ENCODE measurements at places on chromosomes 2 and 18.

- DNase-seq, result peak; percentile 39
These were observed 20.4 kb downstream of the PLA2R1 start for GRCh38 chr2:160042054-160042453.

- no peak for DNase-seq
These were observed 296.2 kb upstream of the SMIM21 start for GRCh38 chr18:75723521-75724340.

DNA sequence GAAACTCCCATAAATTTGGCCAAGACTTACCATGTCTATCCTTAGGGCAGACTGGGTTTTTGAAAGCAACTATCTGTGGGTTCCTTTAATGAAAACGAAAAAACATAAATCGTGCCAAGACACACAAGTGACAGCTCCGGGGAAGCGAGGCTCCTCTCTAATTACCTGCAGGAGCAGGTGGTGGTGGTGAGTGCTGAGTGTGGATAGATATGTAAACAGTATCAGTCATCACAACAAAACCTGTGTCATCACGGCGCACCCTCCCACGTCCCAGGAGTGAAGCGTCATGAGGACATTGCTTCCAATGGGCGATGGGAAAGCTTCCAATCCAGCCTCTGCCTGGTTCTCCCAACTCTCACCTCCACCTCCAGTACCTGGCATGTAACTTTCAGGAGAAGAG lies 31.3 kb downstream of the ACKR3 start:
- no peak for DNase-seq

GRCh38 chr2:152629202-152629601 lies 88.1 kb downstream of the PRPF40A start:
- no peak for DNase-seq

DNA sequence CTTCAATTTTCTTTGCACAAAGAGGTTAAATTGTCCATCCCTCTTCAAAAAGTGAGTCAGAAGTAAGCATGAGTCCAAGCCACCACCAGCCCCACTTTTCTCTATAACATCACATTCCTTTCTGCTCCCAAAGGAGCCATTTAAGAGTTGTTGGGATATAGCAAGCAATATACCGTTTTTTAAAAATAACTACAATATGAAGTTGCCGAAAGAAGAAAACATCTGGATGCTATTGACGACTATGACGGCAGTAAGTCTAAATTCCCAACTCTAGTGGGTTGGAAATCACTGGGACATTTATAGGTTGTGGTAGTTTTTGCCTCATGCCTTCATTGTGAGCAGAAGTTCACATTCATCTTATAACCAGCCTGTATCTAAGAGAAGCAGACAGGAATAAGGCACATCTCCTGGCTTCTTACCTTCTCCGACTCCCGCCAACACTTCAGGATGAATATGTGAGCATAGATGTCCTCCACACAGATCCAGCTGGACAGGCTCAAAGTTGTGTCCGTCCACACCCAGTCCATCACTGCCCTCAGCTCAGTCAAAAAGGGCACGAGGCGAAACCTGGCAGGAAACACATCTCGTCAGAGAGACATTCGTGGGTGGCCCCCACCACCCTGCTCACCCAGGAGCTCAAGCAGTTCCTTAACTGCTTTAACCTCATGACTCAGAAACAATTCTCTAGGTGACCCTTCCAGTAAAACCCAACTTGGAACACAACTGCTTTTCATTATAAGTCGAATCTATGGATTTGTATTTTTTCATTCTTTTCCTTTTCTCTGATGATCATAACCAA lies 163.6 kb downstream of the NAPG start:
- no peak for DNase-seq

DNA sequence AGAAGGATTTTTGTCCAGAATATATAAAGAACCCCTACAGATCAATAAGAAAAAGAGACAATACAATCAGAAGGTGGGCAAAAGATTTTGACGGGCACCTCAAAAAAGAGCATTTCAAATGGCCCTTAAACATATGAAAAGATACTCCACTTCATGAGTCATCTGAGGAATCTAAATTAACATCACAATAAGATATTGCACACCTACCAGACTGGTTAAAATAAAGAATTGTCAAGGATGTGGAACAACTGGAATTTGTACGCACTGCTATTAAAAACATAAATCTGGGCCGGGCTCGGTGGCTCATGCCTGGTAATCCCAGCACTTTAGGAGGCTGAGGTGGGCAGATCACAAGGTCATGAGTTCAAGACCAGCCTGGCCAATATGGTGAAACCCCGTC lies 17.0 kb upstream of the NCOA1 start:
- no peak for DNase-seq

GRCh38 chr18:66582211-66582610 lies 21.7 kb downstream of the CDH19 start:
- DNase-seq, result no peak

DNA sequence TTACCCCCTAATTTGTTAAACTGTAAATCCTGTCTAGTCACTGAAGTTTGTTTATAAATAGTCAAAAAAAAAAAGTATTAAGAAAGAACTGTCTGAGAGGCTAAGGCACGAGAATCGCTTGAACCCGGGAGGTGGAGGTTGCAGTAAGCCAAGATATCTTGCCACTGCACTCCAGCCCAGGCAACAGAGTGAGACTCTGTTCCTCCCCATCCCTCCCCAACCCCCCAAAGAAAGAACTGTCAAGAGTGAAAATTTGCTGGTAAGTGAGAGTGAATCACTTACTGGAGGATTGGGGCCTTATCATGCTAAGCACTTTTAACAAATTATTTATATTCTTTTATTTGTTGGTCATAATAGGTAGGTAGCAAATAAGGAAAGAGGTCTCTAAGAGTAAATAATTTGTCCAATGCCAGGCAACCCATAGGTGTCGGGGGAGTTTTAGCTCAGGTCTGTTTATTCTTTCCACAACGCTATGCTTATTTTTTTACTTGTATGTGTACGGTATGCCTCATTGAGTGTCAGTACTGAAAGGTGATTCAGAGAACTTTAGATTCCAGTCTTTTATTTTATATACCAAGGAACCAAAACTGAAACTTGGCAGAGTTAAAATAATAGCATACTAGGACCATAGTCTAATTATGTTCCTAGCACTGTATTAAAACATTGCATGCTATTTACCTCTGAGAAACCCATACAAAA lies 2.5 kb downstream of the TAF4B start:
- DNase-seq, result peak; percentile 15

DNA sequence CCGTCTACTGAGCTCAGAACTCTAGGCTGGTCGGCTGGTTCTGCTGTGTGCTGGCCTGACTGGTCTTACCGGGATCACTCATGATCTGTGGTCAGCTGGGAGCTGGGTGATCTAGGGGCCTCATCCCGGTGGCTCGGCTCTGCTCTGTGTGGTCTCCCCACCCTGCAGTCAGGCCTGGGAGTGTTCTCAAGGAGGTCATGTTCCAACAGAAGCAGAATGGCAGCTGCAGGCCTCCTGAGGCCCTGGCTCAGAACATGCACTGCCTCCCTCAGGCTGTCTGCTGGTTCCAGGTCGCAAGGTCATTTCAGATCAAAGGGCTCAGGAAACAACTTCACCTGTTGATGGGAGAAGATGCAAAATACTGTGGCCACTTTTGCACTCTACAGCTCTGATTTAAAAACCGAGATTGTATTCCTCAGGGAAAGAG lies 81.1 kb upstream of the RFX8 start:
- DNase-seq, result no peak

- no peak for DNase-seq
These were observed 622.3 kb upstream of the ACVR2A start for GRCh38 chr2:147222506-147222905.

- no peak for DNase-seq
These were observed 58.0 kb upstream of the TMEM163 start for GRCh38 chr2:134776836-134777235.

DNA sequence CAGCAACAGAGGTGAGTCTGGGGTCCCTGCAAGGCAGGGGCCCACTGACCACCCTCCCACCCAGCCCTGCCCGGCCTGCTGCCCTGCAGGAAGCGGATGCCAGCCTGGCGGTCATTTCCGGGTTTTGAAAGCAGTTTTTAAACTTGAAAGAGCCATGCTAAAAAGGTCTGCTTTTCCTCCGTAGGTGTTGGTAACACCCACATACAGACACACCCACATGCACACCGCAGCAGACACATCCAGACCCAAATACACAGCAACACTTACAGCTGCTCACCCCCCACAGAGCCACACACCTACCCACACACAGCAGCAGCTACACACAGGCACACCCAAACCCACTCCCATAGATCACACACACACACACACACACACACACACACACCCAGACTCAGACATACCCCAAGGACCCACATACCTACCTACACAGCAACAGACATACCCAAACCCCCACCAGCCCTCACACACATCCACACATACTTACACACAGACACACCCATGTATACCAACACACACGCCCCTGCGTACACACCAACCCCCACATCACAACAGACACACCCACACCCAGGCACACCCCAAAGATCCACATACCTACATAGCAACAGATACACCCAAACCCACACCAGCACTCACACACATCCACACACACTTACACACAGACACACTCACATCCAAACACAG lies 7.6 kb downstream of the ZFP36L2 start:
- peak; percentile 26 for DNase-seq

- no peak for DNase-seq
These were observed 80.5 kb downstream of the DTNB start for GRCh38 chr2:25592766-25593292.

DNA sequence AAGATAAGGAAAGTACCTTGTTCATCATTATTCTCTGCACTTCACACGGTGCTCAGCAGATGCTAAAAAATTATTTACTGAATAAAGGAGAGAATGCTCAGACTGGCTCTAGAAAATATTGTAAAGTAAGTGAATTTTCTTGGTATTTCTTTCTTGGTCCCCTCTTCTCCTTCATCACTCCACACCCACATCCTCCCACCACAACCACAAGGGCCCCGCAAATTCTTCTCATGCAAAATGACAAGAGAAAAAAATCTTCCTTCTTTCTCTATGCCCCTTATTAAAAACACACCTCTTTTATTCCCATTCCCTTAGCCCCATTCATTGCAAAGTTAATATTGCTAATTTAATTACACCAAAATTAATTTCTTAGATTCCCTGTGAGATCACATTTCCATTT lies 74.2 kb upstream of the NEDD4L start:
- no peak for DNase-seq

- no peak for DNase-seq
These were observed 202.3 kb downstream of the MYCN start for GRCh38 chr2:16142383-16143361.

- DNase-seq, result peak; percentile 79
These were observed 16.3 kb downstream of the SLC3A1 start for GRCh38 chr2:44291281-44292248.

GRCh38 chr18:75364512-75365253 lies 62.8 kb downstream of the SMIM21 start:
- no peak for DNase-seq

- DNase-seq, result no peak
These were observed 126.6 kb downstream of the ARHGEF4 start for GRCh38 chr2:130963196-130963848.

DNA sequence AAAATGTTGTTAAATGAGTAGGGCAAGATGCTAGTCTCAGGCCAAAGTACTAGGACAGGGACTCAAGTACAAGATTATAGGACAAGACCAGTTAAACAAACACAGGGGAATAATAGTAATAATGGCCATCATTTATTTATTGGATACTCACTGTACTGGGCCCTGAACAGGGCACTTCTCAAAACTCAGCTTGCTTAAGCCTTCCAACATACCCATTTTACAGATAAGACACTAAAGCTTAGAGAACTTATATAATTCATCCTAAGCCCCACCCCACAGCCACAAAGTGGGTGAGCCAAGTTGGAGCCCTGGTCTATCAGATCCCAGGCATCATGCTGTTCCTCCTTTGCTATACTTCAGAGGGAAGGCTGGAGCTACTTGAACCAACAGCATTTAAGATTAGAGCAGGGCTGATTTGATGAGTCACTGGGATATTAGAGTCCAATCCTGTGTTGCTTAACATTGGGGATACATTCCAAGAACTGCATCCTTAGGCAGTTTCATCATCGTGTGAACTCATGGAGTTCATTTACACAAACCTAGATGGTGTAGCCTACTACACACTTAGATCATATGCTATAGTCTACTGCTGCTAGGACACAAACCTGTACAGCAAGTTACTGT lies 153.6 kb downstream of the MTCL1 start:
- DNase-seq, result peak; percentile 98

- DNase-seq, result peak; percentile 69
These were observed 212.5 kb upstream of the GULP1 start for GRCh38 chr2:188079196-188079595.

DNA sequence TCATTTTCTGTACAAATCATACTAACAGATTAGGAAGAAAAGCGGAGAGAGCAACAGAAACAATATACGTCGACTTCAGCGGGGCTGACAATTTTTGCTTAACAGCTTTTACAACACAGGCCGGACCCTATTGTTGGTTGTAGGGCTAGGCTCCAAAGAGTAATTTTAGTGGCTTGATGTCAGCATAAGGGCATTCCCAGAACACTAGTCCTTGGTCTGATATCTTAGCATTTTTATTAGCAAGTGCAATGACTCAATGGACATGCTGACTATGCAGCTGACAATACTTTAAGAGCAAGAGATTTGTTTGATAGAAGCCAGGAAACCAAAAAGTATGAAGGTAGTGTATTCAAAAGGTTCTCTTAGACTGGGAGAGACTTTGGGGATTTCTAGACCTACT lies 209.9 kb downstream of the LNPK start:
- DNase-seq, result no peak

- DNase-seq, result peak; percentile 5
These were observed 13.2 kb upstream of the DNAJC27 start for GRCh38 chr2:24984912-24985311.

GRCh38 chr18:38843291-38843690 lies 1277.7 kb upstream of the CELF4 start:
- no peak for DNase-seq

DNA sequence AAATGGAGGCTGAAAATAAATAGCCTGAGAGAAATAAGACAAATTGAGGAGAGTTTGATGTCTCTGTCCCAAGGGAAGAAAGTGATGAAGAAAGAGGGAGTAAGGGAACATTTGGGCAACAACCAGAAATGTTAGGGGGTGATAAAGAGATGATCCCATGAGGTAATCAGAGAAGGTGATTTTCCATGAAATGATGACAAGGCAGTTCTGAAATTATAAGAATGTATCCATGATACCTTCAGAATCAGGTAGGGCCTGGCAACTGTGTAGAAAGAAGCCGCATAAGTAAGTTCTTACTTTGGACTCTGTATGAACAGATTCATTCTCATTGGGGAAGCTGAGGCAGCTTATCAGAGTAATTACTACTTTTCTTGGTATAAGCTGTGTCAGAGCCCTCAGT lies 106.1 kb downstream of the THSD7B start:
- no peak for DNase-seq

GRCh38 chr2:189234991-189235390 lies 55.4 kb upstream of the COL5A2 start:
- DNase-seq, result peak; percentile 44

- peak; percentile 91 for DNase-seq
These were observed 156.7 kb downstream of the EXOC6B start for GRCh38 chr2:72669121-72669520.

- DNase-seq, result no peak
These were observed 100.8 kb upstream of the CNGA3 start for GRCh38 chr2:98245491-98245890.

GRCh38 chr2:48723129-48723528 lies 32.4 kb downstream of the LHCGR start:
- DNase-seq, result peak; percentile 94

GRCh38 chr2:225326969-225327368 lies 72.5 kb upstream of the NYAP2 start:
- peak; percentile 34 for DNase-seq

GRCh38 chr2:69147841-69148533 lies 135.0 kb downstream of the ANTXR1 start:
- no peak for DNase-seq
